CD4-positive, alpha-beta T cell treated with Interleukin-6 for 4 hours (primary cell): ENCODE measurements at places on chromosomes 3 and 15.

DNA sequence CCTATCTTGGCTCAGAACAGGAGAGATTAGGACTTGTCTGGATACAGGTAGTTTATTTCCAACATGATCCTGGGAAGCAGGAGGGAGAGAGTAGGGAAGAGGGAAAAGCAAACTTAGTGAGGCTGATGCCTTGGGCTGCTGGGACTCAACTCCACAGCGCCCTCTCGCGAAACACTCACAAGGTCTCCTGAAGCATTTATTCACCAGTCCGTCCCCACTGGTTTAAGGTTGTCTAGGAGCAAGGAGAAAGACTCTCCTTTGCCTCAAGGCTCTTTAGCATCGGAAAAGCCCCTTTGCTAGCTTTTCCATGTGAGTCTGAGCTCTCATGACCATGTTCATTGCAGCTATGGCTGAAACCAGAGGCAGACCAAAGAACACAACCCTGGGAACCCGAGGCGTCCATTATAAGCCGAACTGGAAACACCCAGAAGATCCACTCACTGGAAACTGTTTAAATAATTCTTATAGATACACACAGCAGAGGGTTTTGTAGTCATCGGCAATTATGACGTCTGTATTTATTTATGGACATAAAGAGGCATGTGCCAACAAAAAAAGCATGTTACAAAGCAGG is 244.5 kb downstream of the CD47 start:
- peak; percentile 35 for DNase-seq

GRCh38 chr3:16795581-16795980 is 89.2 kb upstream of the PLCL2 start:
- no peak for DNase-seq

- no peak for DNase-seq
Observed at GRCh38 chr3:145649368-145649887, 511.6 kb downstream of the PLOD2 start.

DNA sequence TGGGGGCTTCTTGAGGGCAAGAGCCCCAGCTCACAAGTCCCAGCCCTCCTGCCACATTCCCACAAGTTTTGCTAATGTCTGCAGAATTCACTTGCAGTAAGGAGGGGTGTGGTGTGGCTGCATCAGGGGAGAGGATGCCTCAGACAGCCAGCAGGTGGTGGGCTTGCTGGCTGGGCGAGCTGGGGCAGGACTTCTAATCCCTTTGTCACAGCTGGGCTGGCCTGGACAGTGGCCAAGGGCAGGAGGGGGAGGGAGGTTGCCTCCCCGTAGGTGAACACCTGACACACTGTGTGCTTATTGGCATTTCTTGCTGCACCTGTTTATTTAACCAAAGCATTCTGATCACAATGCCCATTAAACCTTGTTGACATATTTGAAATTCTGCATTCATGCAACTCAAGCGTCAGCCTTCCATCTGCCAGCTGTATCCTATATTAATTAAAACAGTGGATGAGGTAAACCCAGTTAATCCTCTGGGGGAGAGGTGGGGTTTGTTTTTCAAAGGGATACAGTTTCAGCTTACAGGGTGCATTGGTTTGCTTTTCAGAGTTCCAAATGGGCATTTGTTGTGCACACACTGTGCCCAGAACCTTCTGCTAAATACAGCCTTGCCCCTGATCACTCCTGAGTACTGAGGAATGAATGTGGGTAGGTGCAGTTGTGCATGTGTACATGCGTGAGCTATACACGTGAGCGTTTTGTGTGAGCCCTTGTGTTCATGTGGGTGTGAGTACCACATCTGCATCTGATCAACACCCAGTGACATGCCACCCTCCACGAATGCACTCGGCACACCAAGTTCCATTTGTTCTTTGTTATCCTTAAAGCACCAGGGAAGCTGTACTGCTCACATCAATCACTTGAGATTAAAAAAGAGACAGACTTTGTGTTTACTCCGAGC is 268.7 kb downstream of the XXYLT1 start:
- peak; percentile 32 for DNase-seq

DNA sequence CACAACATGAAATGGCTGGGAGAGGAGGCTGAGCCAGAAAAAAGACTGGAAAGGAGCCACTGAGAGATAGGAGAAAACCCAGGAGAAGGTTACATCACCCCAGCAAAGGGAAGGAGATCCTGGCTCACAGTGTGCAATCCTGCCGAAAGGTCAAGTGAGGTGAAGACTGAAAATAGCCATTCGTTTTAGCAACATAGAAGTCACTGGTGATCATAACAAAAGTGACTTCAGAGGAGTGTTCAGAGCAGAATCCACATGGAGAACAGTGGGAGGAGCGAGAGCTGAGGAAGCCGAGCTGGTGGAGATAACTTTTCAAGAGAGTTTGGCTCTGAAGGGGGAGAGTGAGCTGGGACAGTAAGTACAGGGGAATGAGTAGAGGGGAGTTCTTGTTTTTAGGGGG is 5.4 kb upstream of the HEG1 start:
- DNase-seq = no peak

DNA sequence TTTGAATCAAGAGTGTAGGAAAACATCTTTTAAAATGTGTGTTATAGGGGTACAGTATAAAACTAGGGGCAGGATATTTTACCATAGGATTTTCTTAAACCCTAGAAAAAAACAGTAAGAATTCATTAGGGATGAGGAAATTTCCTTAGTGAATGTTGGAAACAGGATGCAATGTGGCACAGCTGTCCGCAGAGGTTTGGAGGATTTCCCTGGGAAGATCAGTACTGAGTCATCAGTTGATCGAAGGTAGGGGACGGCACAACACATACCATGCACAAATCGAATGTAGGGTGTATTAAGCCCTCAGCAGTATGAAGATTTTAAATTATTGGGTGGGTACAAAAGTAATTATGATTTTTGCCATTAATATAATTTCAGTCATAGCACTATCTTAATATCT is 49.9 kb downstream of the FNDC3B start:
- DNase-seq = no peak

- DNase-seq = no peak
Observed at GRCh38 chr3:193655831-193656433, 62.9 kb downstream of the OPA1 start.

- DNase-seq = peak; percentile 5
Observed at GRCh38 chr3:72523429-72524151, 324.7 kb downstream of the SHQ1 start.

- no peak for DNase-seq
Observed at GRCh38 chr3:48012659-48013058, 3.6 kb downstream of the MAP4 start.

- no peak for DNase-seq
Observed at GRCh38 chr3:103052236-103052830, 617.5 kb downstream of the ZPLD1 start.

- no peak for DNase-seq
Observed at GRCh38 chr3:59268170-59268569, 218.3 kb upstream of the CFAP20DC start.
